Activated CD4-positive, alpha-beta T cell treated with anti-CD3 and anti-CD28 coated beads for 24 hours (primary cell): ENCODE measurements at places on chromosomes 2 and 18.

- DNase-seq = no peak
Measured at GRCh38 chr2:29106980-29107388, 8.2 kb upstream of the CLIP4 start.

- no peak for DNase-seq
Measured at GRCh38 chr18:36283448-36283847, 14.1 kb upstream of the FHOD3 start.

DNA sequence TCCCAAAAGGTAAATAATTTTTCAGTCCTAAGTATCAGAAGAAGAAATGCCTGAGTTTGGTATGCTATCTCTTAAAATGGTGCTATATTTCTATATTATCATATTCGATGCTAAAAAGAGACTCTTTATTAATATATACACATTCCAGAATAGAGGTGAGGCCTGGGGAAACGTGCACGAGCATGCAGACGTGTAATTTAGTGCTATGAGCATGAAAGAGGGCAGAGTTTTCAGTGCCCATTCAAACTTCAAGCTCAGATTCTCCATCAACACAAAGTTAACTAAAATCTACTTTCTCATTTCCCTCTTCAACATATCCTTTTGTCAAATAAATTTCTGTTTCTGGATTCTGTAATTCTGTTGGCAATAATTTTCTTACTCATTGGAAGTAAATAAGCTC is 5.7 kb upstream of the COBLL1 start:
- DNase-seq = no peak

- peak; percentile 78 for DNase-seq
Measured at GRCh38 chr2:190648289-190649034, 421 bp upstream of the NAB1 start.

DNA sequence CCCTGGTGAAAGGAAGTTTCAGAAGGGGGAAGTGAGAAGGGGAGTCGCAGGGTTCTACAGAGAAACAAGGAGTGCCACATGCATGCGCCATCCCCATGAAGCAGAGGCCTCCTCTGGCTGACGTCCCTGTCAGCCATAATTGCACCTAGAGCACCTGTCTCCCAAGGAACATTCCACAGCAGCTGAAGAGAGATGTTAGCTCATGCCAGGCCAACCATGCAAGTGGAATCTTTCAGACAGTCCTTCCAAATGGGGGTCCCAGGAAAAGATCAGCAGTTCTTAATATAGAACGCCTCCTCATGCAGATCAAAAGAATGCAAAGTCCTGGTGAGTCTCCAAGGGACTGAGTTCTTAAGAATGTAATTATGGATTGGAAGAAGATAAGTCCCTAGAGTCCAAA is 29.6 kb downstream of the MRO start:
- DNase-seq = no peak
